ENCODE measurements at places on chromosomes 3 and 15.

- DNase-seq, result no peak
These were observed 13.4 kb downstream of the HTR3C start for GRCh38 chr3:184066211-184066610.

GRCh38 chr3:156341831-156342416, 213.0 kb downstream of the SSR3 start:
- no peak for DNase-seq

GRCh38 chr3:33665294-33665693, 52.8 kb downstream of the CLASP2 start:
- no peak for DNase-seq

DNA sequence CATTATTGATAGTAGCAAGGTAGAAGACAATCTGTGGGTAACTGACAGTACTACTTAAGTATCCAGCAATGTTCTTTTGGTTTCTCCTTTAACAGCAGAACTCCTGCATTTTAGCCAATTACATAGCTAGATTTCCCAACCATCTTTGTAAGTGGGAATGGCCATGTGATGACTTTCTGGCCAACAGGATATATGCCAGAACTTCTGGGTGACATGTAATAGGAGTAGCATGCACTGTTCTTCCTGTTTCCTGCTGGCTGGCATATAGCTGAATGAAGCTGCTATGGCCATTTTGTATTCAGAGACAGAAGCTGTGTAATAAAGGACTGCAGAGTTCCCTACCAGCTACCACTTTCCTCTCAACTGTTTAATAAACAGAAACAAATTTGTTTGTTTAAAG, 18.0 kb downstream of the SPICE1 start:
- DNase-seq, result no peak

DNA sequence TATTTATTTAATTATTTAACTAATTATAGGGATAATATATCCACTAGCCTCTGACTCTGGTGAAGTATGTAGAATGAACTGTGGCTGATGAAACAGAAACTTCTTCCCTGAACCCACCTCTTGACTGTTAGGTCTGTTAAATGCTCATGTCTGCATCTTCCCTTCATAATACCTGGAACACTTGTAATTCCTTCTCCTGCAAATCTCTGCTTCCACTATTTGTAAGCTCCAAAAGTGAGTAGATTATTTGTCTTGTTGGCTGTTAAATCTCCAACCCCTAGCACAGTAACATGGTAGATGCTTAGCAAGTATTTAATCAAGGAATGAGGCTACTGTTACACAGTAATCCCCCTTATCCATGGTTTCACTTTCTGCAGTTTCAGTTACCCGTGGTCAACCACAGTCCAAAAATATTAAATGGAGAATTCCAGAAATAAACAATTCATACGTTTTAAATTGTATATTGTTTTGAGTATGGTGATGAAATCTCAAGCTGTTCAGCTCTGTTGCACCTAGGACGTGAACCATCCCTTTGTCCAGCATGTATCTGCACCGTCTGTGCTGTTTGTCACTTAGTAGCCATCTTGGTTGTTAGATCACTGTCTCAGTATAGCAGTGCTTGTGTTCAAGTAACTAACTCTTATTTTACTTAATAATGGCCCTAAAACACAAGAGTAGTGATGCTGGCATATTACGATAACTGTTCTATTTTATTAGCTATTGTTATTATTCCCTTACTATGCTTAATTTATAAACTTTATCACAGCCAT, 5.7 kb downstream of the TTBK2 start:
- DNase-seq, result no peak

DNA sequence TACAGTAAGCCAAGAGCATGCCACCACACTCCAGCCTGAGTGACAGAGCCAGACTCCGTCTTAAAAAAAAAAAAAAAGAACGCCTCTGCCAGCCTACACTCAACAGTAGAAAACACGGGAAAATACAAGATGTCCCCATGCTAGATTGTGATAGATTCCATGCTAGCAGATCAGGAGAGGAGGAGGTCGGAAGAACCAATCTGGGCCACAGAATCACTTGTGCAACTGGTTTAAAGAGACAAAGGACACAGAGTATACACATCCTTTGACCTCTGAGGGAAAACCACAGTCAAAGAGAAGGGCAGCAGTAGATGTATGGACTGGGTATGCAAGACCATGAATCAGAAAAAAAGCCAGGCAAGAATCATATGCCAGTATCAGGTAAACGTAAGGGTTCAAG, 15.9 kb downstream of the TBL1XR1 start:
- DNase-seq, result no peak

GRCh38 chr15:42413920-42414319, 54.6 kb downstream of the CAPN3 start:
- no peak for DNase-seq

GRCh38 chr15:74384881-74385643, 17.6 kb upstream of the CYP11A1 start:
- no peak for DNase-seq

DNA sequence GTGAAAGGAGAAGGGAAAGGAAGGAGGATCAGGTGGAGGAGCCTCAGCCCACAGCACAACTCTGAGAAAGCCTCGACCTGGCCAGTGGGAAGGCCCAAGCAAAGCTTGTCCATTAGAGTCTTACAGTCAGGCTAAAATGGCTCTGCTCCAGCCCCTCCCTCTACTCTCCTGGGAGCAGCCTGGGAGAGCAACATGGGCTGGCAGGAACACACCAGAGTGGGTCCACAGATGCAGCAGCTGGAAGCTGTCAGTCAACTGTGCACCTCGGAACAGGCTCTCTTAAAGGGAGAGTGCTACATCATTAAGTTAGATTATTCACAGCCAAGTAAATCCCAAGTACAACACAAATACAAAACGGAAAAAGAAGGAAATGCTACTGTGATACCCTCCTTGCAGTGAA, 98.0 kb upstream of the LIMD1 start:
- no peak for DNase-seq

DNA sequence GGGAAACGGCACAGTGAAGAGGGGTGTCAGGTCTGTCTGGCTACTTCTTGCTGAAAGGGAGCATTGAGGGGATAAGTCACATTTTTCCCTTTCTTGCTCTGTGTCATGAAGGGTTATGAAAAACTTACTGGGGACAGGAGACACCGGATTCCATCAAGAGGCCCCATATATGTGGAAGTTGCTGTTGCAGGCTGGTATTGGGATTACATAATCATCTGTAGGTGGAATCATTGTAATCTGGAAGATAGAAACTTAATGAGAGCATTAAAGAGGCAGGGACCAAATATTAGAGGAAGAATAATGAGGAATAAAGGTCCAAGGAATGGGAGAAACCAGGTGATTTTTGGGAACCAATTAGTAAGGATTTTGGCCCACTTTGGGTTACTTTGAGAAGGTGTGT, 4.2 kb upstream of the TCAIM start:
- no peak for DNase-seq
